ENCODE measurements at places on chromosomes 6 and 20. TPM values are rescaled to one million over a fixed set of nuclear protein-coding genes. Genes with fewer than 3 reads are reported as not detected.
A peak's percentile ranks its signal among the peaks of the same experiment; 100 is the strongest.

- DNase-seq = no peak
These were observed 82.9 kb downstream of the SLC35B3 start for GRCh38 chr6:8352335-8352965.

DNA sequence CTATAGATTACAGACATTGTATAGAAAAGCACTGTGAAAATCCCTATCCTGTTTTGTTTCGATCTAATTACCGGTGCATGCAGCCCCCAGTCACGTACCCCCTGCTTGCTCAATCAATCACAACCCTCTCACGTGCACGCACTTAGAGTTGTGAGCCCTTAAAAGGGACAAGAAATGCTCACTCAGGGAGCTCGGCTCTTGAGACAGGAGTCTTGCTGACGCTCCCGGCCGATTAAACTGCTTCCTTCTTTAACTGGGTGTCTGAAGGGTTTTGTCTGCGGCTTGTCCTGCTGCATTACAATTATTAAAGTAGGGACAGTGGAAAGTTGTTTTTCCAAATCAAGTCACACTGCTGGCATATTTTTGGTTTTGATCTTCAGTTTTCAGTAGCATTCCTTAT, 2.6 kb downstream of the TXLNB start:
- no peak for DNase-seq

DNA sequence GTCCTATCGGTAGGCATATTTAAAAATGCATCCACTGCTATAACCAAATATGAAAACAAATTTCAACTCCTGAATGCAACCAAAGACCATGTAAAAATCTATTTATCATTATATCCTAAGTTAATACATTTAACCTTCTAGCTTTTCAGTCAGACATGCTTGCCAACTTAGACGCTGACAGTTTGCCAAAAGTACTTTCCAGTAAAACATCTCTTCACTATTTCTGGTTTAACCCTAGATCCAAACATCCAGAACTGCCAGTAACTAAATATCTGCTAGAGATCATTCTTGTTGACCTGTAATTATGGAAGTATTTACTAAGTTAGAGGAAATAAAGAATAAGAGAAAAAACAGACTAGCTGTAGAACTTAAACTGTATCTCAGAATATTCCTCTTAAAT, 210.2 kb upstream of the THEMIS start:
- no peak for DNase-seq

GRCh38 chr20:9981829-9982228, 53.0 kb upstream of the ANKEF1 start:
- DNase-seq = no peak

GRCh38 chr6:1915226-1915625, 305.5 kb downstream of the FOXC1 start:
- no peak for DNase-seq

- DNase-seq = no peak
These were observed 36.7 kb upstream of the CHD6 start for GRCh38 chr20:41654884-41655283.

- no peak for DNase-seq
These were observed 70.5 kb downstream of the ADGRG6 start for GRCh38 chr6:142372348-142372747.

GRCh38 chr6:20024316-20024673, 187.1 kb downstream of the ID4 start:
- no peak for DNase-seq

DNA sequence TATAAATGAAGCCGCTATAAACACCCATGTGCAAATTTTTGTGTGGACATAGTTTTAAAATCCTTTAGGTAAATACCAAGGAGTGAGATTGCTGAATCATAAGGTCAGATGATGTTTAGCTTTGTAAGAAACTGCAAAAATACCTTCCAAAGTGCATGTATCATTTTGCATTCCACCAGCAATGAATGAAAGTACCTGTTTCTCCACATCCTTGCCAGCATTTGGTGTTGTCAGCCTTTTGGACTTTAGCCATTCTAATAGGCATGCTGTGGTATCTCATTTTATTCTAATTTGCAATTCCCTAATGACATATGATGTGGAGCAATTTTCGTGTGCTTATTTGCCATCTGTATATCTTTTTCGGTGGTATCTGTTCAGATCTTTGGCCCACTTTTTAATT, 93.7 kb downstream of the GCLC start:
- DNase-seq = no peak

- peak; percentile 88 for DNase-seq
These were observed at the start of gene ZNF341 for GRCh38 chr20:33731693-33732165. ZNF341 (plus strand) TSS chr20:33731996; CDS start chr20:33732022, 26 bp downstream.

- no peak for DNase-seq
These were observed 1.5 kb downstream of the HLA-DOA start for GRCh38 chr6:33007831-33008400.

GRCh38 chr6:101730954-101731353, 337.4 kb downstream of the GRIK2 start:
- no peak for DNase-seq

- DNase-seq = no peak
These were observed 36.8 kb downstream of the MYLIP start for GRCh38 chr6:16165641-16166040.

GRCh38 chr6:155382338-155382685, 68.0 kb upstream of the TFB1M start:
- DNase-seq = no peak

- DNase-seq = no peak
These were observed 347.9 kb downstream of the RFPL4B start for GRCh38 chr6:112695001-112695400.

- DNase-seq = no peak
These were observed 104.2 kb upstream of the PDE10A start for GRCh38 chr6:165767228-165767627.

DNA sequence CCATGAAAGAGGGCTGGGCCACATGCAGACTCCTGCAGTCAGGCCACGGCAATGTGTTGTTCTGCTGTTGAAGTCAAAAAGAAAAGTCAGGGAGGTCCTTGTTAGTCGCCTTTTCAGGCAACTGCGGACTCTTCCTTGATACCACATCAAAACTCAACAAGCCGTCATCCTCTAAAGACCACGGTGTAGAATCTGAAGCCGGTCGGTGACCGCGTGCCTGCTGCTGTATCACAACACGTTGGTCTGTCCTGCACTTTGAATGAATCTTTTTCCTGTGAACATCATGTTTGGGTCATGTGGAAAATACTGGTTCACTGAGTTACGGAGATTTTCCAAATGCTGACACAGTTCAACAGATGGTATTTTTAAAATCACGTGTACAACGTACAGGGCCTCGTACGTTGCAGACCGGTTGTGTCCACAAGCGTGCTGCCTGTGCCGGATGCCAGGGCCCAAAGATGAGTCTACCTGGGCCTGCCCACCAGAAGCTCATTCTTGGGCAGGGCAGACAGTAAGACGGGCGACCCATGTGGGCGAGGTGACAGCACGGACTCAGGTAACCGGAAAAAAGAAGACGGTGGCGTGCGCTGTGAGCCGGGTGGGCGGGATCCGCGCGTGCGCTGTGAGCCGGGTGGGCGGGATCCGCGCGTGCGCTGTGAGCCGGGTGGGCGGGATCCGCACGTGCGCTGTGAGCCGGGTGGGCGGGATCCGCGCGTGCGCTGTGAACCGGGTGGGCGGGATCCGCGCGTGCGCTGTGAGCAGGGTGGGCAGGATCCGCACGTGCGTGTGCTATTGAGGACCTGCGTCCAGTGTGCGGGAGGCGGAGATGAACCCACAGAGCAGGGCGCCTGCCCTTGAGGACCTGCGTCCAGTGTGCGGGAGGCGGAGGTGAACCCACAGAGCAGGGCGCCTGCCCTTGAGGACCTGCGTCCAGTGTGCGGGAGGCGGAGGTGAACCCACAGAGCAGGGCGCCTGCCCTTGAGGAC, 114.5 kb downstream of the FAM120B start:
- no peak for DNase-seq

DNA sequence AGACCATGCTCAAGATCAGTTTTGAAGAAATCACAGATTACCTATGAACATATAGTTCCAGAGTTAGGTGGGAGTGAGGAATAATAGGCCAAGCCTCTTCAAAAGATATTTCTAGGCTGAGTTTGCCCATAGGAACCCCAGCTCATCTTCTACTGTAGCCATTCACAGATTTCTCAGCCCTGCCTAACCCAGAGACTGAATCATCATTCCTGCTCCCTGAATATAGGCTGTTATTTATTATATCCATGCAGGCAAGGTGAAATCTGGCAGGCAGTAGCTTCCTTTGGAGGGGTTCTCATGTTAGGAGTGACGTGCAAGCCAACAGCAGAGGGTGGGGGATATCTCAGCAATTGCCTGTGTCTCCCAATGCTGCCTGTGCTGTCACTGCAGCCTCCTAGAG, 25.6 kb upstream of the ADGRF4 start:
- DNase-seq = no peak

DNA sequence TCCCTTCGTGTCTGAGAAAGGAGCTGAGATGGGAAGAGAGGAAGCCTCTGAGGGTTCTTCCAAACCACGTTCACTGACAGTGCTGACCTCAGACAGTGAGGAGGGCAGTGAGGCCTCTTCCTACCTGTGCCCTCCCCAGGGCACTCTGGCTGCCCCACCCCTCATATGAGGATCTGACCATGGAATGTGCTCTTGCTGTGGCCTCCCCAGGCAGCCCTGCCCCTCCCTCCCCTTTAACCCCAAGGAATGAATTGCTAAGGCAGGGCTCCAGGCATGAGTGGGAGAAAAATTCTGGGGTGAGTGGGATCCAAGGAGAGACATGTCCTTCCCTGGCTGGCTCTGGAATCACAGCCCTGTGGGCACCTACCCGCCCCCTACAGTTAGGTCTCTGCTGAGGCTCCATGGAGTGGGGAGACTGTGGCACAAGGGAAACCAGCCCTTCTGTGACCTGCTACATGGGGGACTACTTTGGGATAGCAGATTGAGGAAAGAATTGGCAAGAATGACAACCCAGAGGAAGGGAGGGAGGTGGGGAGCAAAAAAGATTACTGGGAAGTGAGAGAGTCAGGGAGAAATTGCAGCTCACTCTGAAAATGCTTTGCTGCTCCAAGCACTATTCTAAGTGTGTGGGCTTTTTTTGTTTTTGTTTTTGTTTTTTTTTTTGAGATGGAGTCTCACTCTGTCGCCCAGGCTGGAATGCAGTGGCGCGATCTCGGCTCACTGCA, 29.4 kb downstream of the TNXB start:
- DNase-seq = no peak

DNA sequence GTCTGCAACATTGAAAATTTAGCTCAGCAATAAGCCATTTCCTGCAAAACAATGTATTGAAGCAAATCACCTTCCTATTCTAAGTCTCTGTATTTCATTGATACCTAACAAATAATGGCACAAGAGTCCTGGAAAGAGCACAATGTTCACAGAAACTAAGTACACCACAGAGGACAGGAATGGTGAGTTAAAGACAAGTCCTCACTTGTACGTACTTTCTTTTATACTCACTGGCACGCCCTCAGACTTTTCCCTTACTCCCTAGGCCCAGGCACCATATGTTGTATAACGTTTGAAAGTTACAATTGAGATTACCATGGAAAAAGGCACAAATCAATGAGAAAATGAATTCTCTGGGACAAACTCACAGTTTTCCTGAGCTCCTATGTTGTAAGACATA, 683.0 kb upstream of the MANEA start:
- no peak for DNase-seq

DNA sequence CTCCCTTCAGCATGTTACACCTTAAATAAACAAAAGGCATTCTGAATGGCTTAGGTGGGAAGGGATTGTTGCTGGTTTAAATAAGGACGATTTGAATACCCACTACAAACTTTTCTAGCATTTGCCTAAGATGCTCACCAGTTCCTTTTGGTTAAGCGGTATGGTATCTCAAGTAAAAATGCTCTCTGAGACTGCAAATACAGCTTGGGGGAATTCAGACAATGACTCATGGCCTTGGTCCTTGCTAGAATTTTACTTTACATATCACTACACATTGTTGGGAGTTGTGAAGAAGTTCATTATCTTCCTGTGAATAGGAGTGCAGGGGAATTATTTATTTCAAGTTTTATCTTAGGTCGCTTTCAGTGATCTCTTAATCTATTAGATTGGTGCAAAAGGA, 670.7 kb downstream of the UTRN start:
- DNase-seq = no peak

DNA sequence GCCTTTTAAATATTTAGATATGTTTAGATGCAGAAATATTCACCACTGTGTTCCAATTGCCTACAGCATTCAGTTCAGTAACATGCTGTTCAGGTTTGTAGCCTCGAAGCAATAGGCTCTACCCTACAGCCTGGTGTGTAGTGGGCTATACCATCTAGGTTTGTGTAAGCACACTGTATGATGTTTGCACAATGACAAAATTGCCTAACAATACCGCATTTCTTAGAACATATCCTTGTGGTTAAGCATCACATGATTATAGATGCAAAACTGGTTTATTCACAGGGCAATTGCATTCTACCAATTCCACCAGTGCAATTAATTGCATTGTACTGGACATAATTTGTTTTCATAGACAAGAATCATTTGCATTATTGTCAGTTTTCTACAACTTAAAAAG, 7.9 kb upstream of the SLC22A16 start:
- no peak for DNase-seq

DNA sequence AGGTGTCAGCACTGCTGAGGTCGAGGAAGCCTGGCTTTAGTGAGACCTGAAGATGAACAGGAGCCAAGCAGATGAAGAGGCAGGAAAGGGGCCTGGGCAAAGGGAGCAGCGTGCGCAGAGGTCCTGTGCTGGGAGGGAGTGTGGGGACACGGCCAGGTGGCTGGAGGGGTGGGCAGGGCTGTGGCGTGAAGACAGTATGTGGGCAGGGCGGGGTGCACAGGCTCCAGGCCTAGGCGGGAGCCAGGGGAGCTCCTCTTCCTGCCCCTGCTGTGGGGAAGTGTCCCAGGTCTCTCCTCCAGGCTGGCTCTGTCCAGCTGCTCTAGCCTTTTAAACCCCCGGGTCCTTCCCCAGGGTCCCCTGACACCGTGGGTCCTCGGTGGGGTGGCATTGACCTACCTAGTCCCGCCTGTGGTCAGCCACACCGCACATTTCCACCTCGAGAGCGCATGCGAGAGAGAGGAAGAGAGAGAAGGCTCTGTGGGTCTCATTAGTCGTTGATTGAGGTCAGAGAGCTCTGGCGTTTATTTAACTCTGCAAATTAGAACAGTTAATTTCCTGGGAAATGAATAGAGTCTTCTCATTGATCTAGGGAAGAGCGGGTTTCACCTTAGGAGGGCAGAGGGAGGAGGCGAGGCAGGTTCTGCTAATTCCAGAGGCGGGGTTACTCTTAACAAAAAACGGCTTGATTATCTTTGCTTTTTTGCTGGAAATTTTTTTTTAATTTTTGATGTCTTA, 68.8 kb downstream of the CDH4 start:
- DNase-seq = no peak

DNA sequence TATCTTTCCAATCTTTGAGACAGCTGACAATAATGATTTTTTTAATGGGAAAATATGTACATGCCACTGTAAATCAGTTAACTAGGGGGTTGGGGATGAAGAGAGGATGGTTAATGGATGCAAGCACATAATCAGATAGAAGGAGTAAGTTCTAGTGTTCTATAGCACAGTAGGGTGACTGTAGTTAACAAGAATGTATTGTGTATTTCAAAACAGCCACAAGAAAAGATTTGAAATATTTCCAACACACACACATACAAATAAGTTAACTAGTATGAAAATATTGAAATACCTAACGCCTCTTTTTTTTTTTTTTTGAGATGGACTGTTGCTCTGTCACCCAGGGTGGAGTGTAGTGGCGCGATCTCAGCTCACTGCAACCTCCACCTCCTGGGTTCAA, 153.4 kb upstream of the SALL4 start:
- DNase-seq = no peak

SPINT4 gene
- total RNA-seq = not detected

TNFRSF6B gene
- not detected for total RNA-seq

NR2E1 gene
- total RNA-seq = not detected

AVP gene
- not detected for total RNA-seq

PLCB1 gene
- 2.6 TPM for total RNA-seq

RGS17 gene
- not detected for total RNA-seq

RSPO3 gene
- total RNA-seq = not detected

MUC22 gene
- not detected for total RNA-seq

FAM209B gene
- total RNA-seq = 1.8 TPM

Data from activated T-helper 2 cell treated with anti-CD3 and anti-CD28 coated beads, Interferon-gamma antibody, Interleukin-2, Interleukin-4, amounts not matched to agents 10 μg/mL and 5 μg/mL and 100 μg/mL, durations not matched to agents 14 hours and 24 hours and 36 hours (primary cell).